Germinal center (tissue), 1 donor: ENCODE measurements at places on chromosomes 7 and 10.

DNA sequence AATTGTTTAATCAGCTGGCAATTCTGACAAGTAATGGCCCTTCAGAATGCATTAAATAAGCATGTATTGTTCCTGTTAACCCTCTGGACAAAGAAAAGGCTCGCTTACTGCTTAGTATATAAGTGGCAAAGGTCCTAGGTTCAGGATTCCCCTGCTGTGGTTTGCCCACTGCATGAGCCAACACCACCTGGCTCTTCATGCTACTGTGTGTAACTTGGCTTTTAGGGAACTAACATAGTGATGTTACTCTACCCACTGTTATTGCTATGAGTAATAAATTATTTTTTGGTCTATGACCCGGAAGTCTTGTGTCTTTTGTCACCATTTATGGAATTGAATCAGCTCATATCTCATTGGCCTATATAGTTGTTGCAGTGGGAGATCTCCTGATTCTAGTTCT is 791.7 kb upstream of the PHF14 start:
- DNase-seq: no peak

- DNase-seq: no peak
These were observed 520 bp upstream of the MICU1 start for GRCh38 chr10:72626444-72626754.

DNA sequence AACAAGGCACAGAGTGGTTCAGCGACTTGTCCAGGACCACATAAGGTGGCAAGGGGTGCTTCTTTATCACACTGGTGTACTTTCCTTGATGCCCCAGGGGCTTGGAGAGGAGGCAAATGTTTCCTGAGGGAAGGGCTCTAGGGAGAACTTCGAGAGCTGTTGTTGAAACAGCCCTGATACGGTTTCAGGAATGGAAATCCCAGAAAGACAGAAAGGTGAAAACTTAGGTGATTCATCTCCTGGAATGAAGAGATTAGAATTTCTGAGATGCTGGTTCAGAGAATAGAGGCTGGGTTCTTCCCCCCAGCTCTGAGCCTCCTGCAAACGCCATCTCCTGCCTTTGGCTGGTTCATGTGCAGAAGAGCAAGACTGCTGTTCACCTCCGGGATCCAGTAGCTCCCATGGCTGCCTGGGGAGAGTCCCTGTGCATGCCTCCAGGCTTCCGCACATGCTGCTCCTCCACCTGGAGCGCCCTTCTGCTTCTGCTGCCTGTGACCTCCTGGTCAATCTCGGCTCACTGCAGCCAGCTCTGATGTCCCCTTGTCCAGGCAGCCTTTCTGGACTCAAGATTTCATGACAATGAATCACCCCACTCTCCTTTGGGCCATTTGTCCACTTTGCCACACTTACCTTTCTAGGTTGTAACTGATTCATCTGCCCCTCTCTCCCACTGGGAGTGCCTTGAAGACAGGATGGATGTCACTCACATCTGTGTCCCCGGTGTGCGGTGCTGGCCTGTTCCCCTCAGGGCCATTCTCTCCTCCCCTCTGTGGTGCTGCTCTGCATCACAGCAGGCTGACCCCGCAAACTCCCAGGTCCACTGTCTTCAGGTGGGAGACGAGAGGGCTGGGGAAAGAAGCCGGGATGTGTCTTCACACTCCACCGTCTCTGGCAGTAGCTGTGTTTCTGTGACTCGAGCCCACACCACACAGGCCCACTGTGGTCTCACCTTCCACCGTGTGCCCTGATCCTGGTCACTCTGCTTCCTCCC is 3.6 kb upstream of the CDH23 start:
- no peak for DNase-seq

DNA sequence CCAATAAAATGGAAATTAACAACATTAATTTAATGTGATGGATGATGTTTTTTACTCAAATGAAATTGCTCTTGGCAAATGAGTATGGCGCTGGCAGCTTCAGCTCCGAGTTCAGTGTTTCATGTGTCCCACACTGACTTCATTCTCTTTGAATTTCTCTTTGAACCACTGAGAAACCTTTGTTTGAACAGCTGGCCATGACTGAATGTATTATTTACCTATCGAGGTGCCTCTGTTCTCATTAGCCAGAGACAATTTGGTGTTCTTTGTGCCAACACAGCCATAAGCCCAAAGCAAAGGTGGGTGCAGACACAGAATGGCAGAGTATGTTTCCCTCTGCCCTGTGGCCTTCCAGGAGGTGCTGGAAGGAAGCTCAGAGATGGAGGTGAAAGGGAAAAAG is 42.1 kb downstream of the TMEM178B start:
- no peak for DNase-seq

GRCh38 chr7:155681663-155682062 is 37.2 kb downstream of the RBM33 start:
- DNase-seq: no peak

GRCh38 chr10:49679480-49679893 is at the start of gene C10orf53:
Gene C10orf53 (plus strand): TSS chr10:49679651. CDS start chr10:49679698, 47 bp downstream.
- DNase-seq: peak; percentile 53

DNA sequence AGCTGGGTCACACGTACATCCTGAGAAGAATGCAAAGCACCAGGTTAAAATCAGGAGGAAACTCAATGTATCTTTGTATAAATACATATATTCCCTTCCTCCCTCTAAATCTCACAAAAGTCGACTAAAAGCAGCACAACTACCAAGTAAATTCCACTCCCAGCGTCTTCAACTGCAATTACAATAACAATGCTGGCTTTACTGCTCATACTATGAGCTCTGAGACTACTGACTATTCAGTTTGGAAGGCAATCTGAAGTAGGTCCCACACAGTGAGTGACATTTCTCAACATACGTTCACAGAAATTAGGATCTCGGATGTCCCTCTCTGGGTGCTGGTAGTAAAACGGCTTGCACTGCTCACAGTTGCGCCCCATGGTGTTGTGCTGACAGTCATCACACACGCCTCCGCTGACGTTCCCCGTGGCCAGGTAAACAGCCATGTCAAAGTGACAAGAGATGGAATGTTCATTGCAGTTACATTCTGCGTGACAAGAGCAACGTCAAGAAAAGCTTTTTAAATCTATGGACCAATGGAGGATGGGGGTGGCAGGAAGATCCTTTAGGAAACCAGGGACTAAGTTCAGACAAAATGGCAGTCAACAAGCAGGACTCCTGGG is 27.5 kb downstream of the LAMB1 start:
- no peak for DNase-seq

DNA sequence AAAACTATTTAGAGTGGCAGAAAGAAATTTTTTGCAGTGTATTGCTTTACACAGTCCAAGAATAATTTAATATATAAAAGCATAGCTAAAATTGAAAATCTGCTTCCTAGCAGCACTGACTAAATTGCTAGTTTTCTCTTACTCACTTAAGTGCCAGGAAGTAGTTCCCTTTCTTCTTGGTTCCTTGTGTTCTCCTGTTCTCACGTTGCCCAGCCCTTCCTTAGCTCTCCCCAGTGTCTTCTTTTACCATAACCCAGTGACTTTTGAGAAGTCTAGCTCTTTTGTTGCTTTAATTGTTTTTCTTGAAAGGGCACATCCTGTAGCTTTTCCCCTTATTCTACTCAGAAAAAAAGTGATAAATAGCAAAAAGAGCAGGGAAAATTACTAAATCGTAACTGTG is 215.5 kb downstream of the THSD7A start:
- no peak for DNase-seq

- no peak for DNase-seq
These were observed 76.4 kb downstream of the ABCC2 start for GRCh38 chr10:99858849-99859248.

- no peak for DNase-seq
These were observed 76.4 kb upstream of the NRP1 start for GRCh38 chr10:33410860-33411234.

DNA sequence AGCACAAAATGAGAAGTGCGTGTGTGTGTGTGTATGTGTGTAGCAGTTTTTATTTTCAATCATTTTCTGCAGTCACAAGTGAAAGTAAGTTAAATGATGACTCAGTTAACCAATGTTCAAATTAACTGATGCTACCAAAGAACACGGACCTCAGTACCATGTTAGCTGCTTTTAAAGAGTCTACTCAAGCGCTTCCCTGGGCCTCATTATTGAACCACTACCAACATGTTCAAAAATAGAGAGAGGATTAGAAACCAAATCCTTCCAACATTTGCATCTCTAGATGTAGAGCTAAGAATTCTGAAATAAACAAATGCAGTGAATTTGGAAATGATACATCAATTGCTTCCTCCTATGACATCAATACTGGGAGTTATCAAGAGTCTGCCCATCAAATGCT is at the start of gene TAS2R39:
Gene TAS2R39 (plus strand): TSS at position 396 of the 400 bp plus-strand sequence. CDS start 0 bp downstream, at position 396.
- peak; percentile 11 for DNase-seq

GRCh38 chr7:12133865-12134264 is 77.2 kb upstream of the TMEM106B start:
- DNase-seq: no peak

GRCh38 chr10:78604286-78604685 is 464.5 kb upstream of the ZMIZ1 start:
- no peak for DNase-seq

GRCh38 chr7:84999450-84999849 is 187.4 kb downstream of the SEMA3D start:
- DNase-seq: no peak

DNA sequence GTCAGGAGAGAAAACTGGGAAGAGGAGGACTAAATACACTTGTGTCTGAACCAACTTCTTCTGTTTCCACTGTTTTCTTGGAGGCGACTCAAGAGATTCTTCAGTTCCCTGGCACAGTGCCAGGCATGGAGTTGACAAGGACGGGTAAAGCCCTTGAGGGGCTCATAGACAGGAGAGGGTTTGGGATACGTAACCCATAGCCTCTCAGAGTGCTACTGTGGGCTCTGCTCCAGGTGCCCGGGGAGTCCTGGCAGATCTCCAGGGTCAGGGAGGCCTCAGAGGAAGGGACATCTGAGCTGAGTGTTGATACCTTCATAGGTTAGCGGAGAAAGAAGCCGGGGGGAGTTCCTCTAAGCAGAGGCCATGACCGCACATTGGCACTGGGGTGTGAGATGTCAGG is 42.0 kb downstream of the GALNT17 start:
- DNase-seq: no peak

DNA sequence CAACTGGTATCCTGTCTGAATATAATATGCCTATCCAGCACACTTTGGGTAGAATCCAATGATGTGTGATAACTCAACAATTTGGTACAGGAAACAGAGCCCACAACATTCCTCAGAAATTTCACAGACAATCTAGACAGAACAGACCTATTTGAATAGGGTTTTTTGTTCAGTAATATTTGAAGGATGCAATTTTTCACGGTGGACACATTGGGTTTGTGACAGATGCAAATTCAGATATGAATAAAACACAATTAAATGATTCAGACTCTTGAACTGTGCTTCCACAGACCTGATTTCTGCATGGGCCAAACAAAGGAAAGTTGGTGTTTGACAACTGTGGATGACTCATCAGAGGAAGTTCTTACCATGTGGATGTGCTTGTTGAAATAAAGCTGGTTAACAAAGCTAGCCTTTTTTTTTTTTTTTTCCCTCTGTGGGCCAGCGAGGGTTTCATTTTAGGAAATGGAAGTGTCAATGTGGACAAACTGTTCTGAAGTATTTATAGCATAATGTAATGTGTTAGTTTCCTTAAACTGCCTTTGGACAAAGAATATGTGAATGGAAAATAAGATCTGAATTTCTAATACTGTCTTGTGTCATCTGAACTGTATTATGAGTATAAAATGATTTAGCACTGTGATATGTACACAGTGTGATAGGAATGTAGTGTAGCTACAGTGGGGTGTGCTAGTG is 43.2 kb upstream of the FAM133B start:
- no peak for DNase-seq

DNA sequence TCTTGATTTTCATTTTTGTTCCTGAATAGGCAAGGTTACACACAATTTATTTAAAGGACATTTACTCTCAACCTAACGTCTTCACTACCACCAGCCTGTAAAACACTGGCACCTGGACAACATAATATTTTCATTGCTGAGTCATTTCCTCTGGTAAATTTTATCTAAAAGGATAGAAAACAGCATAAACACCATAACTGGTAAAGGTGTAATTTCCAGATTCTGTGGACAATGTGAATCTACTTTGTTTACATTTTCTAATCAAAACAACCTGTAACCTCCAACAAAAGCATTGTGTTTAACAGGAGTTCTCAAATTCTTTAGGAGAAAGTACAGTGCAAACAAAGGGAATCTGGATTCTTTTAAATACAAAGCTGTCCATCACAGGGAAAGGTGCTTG is 472.0 kb upstream of the AKR1E2 start:
- DNase-seq: no peak

GRCh38 chr10:65968871-65969270 is 957.0 kb upstream of the LRRTM3 start:
- DNase-seq: no peak

GRCh38 chr10:21424459-21424861 is 101.0 kb downstream of the SKIDA1 start:
- no peak for DNase-seq
